ENCODE measurements at places on chromosomes 2 and 18. TPM values are rescaled to one million over a fixed set of nuclear protein-coding genes. Genes with fewer than 3 reads are reported as not detected.

- no peak for DNase-seq
These were observed 4.8 kb upstream of the SNED1 start for GRCh38 chr2:240993446-240994170.

DNA sequence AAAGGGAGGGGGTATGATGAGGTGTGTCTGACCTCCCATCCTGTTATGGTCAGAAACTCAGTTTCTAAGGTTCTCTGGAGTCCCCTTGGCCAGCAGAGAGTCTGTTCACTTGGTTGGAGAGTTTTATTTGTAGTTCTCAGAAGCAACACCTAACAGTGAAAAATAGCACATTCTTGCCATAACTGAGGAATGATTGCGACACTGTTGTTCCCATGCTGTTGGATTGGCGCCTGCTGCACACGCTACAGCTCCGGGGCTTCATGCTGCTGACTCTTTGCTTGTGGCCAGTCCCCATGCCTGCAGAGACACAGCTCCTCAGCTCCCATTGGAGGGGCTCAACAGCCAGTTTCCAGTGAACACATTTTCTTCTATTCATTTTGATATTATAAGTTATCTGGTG, 42.1 kb downstream of the TPGS2 start:
- DNase-seq = peak; percentile 71

CTNNA2 gene
- not detected for total RNA-seq

DNA sequence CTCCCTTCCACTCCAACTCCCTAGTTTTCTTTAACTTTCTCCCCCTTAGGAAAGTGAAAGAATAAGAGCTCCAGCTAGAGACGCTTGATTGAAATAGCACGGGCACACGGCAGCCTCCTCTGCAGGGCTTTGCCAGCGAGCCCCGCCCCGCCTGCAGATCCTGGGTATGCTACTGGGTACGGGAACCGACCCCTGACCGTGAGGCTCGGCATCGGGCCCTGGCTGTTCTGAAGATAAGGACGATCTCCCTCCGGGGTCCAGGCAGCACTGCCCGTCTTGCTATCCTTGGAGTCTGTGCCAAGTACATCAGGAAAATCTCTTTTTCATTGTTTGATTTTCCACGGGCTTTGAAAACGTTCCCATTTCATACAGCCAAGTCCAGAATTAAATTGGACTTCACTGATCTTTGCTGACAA, 284.5 kb downstream of the MTX2 start:
- DNase-seq = peak; percentile 1

DNA sequence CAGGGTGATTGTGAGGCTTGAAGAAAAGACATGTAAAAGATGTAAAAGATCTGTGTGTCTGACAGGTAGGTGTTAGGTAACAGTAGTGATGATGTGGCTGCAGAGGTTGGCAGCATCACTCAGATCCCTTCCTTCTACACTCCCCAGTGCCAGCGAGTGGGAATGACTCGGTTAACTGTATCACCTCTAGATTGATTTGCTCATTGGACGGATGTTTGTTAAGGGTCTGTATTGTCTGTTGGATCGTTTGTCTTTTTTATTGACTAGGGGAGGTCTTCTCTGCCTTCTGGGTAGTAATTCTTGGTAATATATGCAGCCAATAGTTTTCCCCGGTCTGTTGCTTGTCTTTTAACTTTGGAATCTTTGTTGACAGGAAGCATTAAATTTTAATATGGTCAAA, 44.8 kb upstream of the CNGA3 start:
- DNase-seq = no peak

- no peak for DNase-seq
These were observed 164.2 kb downstream of the CDH19 start for GRCh38 chr18:66439670-66440069.

DNA sequence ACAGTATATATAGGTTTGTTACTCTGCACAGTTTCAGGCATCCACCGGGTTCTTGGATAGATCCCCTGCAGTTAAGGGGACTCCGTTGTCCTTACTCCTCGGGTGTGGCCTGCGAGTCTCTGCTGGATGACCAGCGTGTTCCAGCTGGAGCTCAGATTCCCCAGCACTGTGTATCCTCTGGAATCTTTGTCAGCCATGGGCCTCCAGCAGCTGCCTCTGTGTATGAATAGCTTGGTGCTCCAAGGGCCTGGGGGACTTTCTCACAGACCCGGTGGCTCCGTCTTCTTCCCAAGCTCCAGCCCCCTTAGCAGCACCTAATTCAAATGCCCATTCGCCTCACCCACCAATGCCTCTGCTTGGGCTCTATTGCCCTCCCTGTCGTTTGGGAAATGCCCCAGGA, 6.3 kb downstream of the ANO7 start:
- no peak for DNase-seq

- no peak for DNase-seq
These were observed 1.4 kb upstream of the KCNG3 start for GRCh38 chr2:42495234-42495581.

PID1 gene
- total RNA-seq = 0.83 TPM

- DNase-seq = no peak
These were observed 223.9 kb downstream of the LDLRAD4 start for GRCh38 chr18:13442451-13442850.

- no peak for DNase-seq
These were observed 4.0 kb downstream of the SNORC start for GRCh38 chr2:232873909-232874641.

APLF gene
- total RNA-seq = 3.3 TPM

NEB gene
- total RNA-seq = under 0.01 TPM

SCN9A gene
- 135 TPM for total RNA-seq

- DNase-seq = peak; percentile 34
These were observed 707 bp downstream of the KRCC1 start for GRCh38 chr2:88054782-88055370.

IL18RAP gene
- not detected for total RNA-seq

Data from IMR-90 (cell line).